Activated effector memory CD4-positive, alpha-beta T cell treated with Interleukin-2 at 50 U/mL for 16 hours (primary cell): ENCODE measurements at places on chromosomes 7 and 10.

DNA sequence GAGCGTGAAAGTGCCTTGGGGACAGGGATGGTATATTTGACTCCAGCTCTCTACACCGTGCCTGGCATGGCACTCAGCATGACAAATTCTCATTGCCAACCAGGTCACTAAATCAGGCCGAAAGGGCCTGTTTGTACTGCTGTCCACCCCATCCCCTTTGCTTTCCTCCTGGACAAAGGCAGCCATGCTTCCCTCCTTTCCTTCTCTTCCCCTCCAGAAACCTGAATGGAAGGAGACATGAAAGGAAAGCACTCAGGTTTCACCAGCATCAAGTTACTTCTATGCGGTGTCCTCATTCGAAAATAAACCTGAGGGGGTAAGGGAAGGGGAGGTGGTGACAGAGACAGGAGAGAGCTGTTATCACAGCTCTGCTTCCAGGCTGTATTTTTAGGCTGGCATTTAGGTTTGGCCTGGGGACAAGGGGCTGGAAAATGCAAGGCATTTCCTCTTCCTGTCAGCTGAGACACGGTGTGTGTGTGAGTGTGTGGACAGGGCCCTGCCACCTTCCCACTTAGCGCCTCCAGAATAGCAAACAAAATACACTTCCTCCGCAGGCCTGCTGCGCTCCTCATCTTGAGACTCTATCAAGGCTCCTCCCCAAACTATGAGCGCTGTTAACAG, 79.9 kb upstream of the COL13A1 start:
- DNase-seq = no peak

DNA sequence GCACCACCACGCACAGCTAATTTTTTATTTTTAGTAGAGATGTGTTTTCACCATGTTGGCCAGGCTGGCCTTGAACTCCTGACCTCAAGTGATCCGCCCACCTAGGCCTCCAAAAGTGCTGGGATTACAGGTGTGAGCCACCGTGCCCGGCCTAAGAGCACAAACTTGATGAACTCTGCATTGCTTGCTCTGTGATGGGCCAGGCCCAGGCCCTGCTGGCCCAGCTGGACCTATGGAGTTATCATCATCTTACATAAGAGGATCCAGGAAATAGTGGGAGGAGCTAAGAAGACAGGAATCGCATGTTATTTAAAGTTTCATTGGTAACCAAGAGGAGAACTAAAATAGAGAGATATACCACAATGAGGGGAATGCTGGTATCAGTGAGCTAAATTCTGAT, 86.9 kb downstream of the DAGLB start:
- no peak for DNase-seq

- no peak for DNase-seq
Measured at GRCh38 chr10:77671594-77672252, 34.1 kb upstream of the KCNMA1 start.

GRCh38 chr10:105094048-105094447, 453.0 kb downstream of the SORCS3 start:
- DNase-seq = no peak

GRCh38 chr7:37287131-37287855, 161.4 kb downstream of the ELMO1 start:
- DNase-seq = no peak

DNA sequence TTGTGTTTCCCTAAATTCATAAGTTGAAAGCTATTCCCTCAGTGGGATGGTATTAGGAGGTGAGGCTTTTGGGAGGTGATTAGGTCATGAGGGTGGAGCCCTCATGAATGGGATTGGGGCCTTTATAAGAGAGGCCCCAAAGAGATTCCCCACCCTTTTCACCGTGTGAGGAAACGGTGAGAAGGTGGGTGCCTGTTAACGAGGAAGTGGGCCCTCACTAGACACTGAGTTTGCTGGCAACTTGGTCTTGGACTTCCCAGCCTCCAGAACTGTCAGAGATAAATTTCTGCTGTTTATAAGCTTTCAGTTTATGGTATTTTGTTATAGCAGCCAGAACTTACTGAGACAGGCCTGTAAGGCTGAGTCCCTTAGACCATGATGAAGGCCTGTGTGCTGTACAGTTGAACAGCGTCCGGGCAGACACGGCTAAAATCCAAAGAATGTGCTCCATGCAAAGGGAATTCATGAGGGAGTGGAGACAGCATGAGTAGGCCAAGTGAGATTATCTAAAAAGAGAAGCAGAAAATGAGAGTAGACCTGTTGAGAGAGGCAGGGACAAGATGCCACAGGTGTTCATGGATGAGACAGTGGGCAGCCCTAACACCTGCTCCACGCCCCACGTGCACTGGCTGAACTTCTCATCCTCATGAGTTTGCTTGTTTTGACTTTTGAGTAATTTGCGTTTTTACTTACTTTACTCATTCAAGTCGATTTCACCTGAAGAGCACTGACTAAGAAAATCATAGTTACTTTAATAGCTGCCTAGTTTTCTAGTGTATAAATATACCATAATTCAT, 66.9 kb upstream of the SFMBT2 start:
- no peak for DNase-seq

DNA sequence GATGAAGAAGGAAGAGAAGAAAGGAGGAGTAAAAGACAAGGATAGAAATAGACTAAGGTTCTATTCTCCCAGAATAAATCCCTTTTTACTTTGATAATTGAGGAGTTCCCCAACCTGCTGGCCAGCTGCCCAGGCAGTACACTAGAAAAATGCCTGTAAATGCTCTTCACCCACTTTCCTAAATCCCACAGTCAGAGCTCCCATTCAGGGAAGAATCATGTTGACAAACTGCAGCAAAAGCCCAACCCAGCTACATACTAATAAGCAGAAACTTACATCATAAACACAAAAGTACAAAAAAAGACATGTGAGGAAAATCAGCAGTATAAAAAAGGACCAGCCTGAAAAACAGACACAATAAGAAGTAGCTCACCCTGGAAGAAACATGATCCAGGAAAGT, 15.8 kb upstream of the KDM7A start:
- no peak for DNase-seq

GRCh38 chr10:10911035-10911434, 106.6 kb upstream of the CELF2 start:
- DNase-seq = no peak

GRCh38 chr7:130242198-130243014, 24.3 kb upstream of the CPA2 start:
- no peak for DNase-seq

DNA sequence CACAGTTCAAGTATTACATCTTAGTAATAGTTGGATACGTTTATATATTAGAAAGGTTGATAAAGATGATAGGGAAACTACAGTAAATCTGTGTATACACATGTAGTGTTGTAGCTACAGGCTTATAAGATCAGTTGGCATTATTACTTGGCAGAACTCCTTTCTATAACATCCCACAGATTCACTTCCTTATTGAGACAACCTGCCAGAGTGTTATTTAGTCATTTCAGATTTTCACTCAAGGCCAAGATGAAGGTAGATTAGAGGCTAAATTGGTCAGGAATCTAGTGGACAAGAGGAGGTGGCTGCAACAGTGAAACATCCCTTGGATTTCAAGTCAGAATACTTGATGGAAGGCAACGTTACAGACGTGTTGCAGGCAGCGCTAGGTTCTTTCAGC, 63.0 kb downstream of the PAPSS2 start:
- no peak for DNase-seq

- DNase-seq = no peak
Measured at GRCh38 chr10:52261362-52261761, 52.7 kb upstream of the DKK1 start.

GRCh38 chr7:128887169-128888038, 23.1 kb downstream of the KCP start:
- DNase-seq = no peak

- DNase-seq = no peak
Measured at GRCh38 chr7:98669329-98670000, 52.4 kb downstream of the NPTX2 start.

DNA sequence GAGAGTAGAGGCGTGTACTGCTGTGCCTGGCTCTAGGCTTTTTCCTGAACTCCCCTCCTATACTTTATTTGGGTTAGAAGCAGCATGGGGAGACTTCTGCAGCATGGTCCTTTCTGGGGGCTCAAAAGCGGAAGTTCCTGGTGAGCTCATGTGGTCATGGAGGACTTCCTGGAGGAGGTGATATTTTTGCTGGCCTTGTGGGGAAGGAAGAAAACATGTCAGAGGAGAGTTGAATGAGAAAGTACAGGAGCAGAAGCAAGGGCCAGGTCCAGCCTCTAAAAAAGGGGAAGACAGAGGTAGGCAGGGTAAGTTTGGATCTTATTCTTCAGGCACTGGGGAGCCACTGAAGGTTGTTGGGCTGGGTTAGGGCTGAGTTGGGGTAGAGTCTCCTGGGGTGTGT, 45.5 kb downstream of the CASTOR2 start:
- DNase-seq = no peak

- no peak for DNase-seq
Measured at GRCh38 chr7:71612911-71613310, 481.0 kb downstream of the GALNT17 start.

DNA sequence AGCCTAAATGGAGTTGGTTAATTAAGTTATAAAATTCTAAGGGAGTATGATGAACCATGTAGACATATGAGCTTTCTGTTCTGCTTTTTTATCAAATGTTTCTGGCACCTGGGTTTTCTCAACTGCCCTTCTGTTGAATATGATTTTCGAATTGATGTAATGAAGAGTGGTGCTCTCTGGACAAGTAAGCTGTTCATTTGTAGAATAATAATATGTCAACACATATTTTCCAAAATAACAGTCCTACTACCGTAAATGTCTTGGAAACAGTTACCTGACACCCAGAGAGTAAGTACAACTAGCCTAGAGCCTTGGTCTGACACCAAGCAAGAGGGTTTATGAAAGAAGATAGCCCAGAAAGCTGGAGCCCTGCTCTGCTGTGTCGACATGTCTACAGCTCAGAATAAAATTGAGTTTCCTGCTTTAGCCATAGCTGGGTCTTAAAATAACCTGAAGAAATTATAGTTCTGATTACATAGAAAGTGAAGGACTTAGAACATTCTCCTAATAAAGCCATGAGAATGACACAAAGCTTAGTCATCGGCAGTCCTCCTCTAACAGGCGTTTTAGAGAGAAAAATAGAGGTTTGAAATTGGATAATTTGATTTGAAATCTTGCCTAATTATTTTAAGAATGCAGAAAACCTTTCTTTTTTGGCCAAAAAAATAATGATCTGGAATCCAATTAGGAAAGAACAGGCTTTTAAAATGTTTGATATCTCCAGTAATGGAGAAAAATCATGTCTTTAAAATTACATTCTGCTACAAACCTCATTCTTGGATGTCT, 25.1 kb downstream of the HDAC9 start:
- no peak for DNase-seq

GRCh38 chr10:74096777-74097176, 53.9 kb downstream of the AP3M1 start:
- no peak for DNase-seq

GRCh38 chr10:73601486-73601921, 10.4 kb upstream of the USP54 start:
- no peak for DNase-seq

GRCh38 chr7:113628948-113629847, 289.6 kb downstream of the PPP1R3A start:
- no peak for DNase-seq

- no peak for DNase-seq
Measured at GRCh38 chr10:42768581-42769152, 13.9 kb upstream of the BMS1 start.

DNA sequence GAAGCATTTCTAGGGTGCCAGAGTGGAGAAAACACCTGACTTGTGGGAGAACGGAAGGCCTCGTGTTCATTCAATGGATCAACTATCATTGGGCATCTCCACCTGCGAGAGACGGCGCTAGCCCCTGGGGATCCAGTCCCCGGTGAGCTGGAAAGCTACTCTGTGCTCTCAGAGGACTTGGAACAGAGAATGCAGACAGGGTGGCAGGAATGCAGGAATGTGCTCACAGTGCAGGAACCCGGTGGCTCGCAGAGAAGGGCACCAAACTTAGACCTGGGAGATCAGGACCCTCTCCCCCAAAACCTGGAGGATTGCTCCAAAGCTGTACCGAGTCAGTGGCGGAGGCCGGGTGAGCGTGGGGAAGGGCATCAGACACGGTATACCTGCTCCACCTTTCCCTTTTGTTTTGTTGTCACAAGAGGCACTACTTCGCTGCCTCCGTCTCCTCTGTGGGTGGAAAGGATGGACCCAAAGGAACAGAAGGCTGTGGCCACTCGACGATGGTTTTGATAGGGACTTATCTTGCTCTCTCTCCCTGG, 569.0 kb upstream of the C7orf33 start:
- no peak for DNase-seq

DNA sequence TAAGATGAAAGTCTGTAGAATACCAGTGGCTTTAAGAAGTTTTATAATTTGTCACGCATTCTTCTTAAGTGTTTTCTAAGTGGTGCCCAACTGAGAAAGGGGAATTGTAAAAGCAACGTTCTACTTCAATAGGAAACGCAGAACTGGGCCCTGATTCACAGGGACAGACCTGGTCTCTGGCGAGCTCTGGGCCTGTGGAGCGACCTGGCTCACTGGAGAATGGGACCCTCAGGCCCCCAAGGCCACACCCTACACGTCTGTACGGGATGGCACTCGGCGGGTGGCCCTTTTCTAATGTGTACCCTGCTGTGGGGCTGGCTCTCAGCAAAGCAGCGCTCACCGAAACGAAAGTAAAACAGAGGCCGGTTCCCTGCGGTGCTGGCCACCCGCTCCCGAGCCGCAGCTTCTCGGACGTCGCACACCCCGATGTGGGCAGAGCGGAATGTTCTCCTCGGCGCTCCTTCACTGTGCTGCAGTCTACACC, 205.0 kb downstream of the DIP2C start:
- peak; percentile 18 for DNase-seq
